WTC11 (cell line): ENCODE measurements at places on chromosomes 4 and X. TPM values are rescaled to one million over a fixed set of nuclear protein-coding genes. Genes with fewer than 3 reads are reported as not detected.
A peak's percentile ranks its signal among the peaks of the same experiment; 100 is the strongest.

CCSER1 gene
- total RNA-seq: 0.71 to 1.1 TPM (median 0.87 TPM) in 3 replicates

ATG4A gene
- 1.8 to 3.5 TPM (median 2.1 TPM) in 3 replicates for total RNA-seq

MND1 gene
- 35.9 to 36.7 TPM (median 36.0 TPM) in 3 replicates for total RNA-seq

WDR1 gene
- 288 to 306 TPM (median 288 TPM) in 3 replicates for total RNA-seq

PARM1 gene
- total RNA-seq: 3.5 to 6.3 TPM (median 4.1 TPM) in 3 replicates

USP51 gene
- total RNA-seq: 6.0 to 6.5 TPM (median 6.4 TPM) in 3 replicates

GRID2 gene
- total RNA-seq: 24.6 to 26.8 TPM (median 25.5 TPM) in 3 replicates

HAUS7 gene
- total RNA-seq: 46.5 to 52.9 TPM (median 52.2 TPM) in 3 replicates

NXF2B gene
- total RNA-seq: 0.11 to 0.31 TPM (median 0.18 TPM) in 3 replicates

ADGRG2 gene
- 6.0 to 8.2 TPM (median 6.1 TPM) in 3 replicates for total RNA-seq

DNA sequence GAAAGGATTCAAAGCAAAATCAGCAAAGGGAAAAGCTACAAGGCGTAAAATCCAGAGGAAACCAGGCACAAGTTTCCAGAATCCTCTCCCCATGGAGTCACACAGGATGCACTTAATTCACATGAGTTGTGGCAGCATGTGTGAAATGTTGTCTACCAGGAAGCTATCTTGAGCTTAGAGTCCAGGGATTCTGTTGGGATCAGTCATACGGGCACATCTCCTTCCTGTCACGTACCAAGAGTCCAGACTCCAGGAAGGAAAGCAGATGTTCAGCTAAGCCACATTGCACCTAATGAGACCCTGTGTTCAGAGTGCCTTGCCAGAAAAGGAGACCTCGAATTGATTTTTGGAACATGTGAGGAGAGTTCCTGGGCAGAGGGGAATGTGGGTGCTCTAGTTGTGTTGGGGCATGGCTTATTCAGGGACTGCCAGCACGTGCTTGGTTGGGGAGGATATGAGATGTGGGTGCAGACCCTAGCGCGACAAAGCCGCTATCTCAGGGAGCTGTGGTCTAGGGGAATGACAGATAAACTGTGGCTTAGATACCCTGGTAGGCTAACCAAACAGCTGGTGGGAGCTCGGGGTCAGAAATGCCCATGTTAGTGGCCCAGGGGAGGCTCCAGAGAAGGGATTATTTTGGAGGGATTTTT is 70.0 kb downstream of the EVC start:
- no peak for DNase-seq
- H3K27me3 ChIP-seq: no peaks in the 10 kb centered on the region; the same call in 1 of the 2 replicates
- H3K4me3 ChIP-seq: no peak overlapping the region
- peaks cover 31% of the 10 kb centered on the region for H3K36me3 ChIP-seq

DNA sequence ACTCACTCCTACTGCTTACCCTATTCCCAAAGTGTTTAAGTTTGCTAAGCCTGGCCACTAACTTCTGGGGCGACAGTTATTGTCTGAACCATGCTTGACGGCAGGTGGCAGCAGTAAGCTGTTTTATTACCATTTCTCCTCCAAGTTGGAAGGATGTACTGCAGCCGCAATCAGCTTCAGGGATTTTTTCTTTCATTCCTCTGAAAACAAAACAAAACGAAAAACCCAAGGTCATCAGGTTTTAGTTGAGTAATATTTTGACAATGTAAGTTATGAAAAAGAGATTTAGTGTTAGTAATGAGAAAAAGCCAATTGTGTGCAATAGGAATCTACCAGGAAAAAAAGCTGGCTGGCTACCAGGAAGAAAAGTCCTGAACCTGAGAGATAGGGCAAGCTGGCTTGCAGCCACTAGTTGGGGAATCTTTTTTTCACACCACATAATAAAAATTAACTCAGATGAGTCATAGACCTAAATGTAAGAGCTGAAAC is 13.2 kb upstream of the RAB9B start:
- H3K27me3 ChIP-seq: peaks cover 2% of the 10 kb centered on the region
- peak; percentile 69 for DNase-seq
- no peaks in the 10 kb centered on the region for H3K36me3 ChIP-seq
- no peak overlapping the region for H3K4me3 ChIP-seq
- H3K4me1 ChIP-seq: no peaks in the 10 kb centered on the region; the same call in 1 of the 2 replicates

DNA sequence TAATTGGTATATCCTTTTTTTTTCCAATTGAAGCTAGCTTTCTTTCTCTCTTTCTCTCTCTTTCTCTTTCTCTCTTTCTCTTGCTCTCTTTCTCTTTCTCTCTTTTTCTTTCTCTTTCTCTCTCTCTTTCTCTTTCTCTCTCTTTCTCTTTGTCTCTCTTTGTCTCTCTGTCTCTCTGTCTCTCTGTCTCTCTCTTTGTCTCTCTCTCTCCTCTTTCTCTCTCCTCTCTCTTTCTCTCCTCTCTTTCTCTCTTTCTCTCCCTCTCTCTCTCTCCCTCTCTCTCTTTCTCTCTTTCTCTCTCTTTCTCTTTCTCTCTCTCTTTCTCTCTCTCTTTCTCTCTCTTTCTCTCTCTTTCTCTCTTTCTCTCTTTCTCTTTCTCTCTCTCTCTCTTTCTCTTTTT is 66.6 kb downstream of the ASMT start:
- peaks cover 35% of the 10 kb centered on the region for H3K4me1 ChIP-seq
- H3K27me3 ChIP-seq: peaks cover 6% of the 10 kb centered on the region
- H3K4me3 ChIP-seq: no peak overlapping the region
- no peaks in the 10 kb centered on the region for H3K36me3 ChIP-seq
- no peak for DNase-seq

DNA sequence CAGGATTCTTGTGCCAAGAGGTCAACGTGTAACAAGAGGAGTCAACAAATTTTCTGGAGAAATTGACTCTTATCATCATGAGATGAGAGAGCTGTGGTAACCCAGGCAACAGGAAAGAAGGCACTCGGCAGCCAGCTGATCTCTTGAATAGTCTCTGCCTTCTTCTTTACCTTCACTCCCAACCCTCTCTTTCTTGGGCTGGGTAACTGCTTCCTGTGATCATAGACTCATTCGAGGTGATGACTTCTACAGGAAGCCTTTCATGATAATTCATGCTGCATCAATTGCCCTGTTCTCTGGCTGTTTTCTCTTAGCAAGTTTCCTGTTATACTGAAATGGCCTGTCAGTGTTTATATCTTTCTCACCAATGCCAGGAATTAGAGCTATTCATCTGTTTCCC is 70.8 kb upstream of the FSTL5 start:
- no peak overlapping the region for H3K4me3 ChIP-seq
- DNase-seq: no peak
- peaks cover 14% of the 10 kb centered on the region for H3K36me3 ChIP-seq
- H3K27me3 ChIP-seq: no peaks in the 10 kb centered on the region

DNA sequence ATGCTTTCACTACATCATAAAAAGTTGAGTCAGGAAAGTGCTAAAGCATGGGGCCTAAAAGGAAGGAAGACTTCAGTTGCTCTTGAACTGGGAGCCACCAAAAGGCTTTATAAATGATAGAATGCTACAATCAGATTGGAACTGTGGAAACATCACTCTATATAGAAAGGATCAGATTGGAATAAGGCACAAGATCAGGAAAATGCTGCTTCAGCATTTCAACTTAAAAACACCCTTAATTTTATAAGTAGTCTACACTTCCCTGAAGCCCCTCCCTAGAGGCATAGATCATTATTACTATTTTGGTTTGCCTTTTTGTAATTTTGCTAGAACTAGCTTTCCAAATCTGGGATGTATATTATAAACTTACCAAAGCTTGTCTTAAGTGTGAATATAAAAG is 170.7 kb downstream of the FANCB start:
- H3K4me3 ChIP-seq: no peak overlapping the region
- H3K27ac ChIP-seq: no peak overlapping the region
- no peaks in the 10 kb centered on the region for H3K4me1 ChIP-seq
- no peak for DNase-seq
- H3K36me3 ChIP-seq: no peaks in the 10 kb centered on the region
- no peaks in the 10 kb centered on the region for H3K27me3 ChIP-seq

- H3K27ac ChIP-seq: no peak overlapping the region
- H3K36me3 ChIP-seq: no peaks in the 10 kb centered on the region
- no peak overlapping the region for H3K4me3 ChIP-seq
Measured at GRCh38 chr4:99642725-99643489, 14.7 kb downstream of the C4orf54 start.

GRCh38 chr4:99879458-99879857 is 14.8 kb downstream of the LAMTOR3 start:
- H3K4me1 ChIP-seq: no peaks in the 10 kb centered on the region
- DNase-seq: no peak
- peaks cover 13% of the 10 kb centered on the region for H3K36me3 ChIP-seq

- H3K27me3 ChIP-seq: no peaks in the 10 kb centered on the region
- no peak overlapping the region for H3K27ac ChIP-seq
- H3K4me3 ChIP-seq: no peak overlapping the region
- no peak for DNase-seq
- no peaks in the 10 kb centered on the region for H3K36me3 ChIP-seq
- peaks cover 31% of the 10 kb centered on the region for H3K4me1 ChIP-seq
Measured at GRCh38 chrX:13868591-13868990, 51.7 kb upstream of the GPM6B start.

GRCh38 chrX:10554612-10555270 is 65.6 kb downstream of the MID1 start:
- H3K27ac ChIP-seq: no peak overlapping the region
- no peaks in the 10 kb centered on the region for H3K27me3 ChIP-seq
- peaks cover 37% of the 10 kb centered on the region for H3K4me1 ChIP-seq
- DNase-seq: no peak

DNA sequence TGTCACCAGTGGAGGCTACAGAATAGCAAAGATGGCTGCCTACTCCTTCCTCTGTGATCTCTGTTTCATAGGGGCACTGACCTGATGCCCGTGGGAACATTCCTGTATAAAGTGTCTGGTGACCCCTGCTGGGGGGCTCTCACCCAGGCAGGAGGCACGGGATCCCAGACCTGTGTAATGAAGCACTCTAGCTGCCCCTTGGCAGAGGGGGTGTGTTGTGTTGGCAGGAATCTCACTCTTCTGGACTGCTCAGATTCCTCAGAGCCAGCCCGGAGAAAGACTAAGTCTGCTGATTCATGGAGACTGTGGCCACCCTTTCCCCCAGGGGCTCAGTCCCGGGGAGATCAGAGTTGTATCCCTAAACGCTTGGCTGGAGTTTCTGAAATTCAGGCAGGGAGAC is 648.3 kb downstream of the SPRY1 start:
- no peaks in the 10 kb centered on the region; the same call in 1 of the 2 replicates for H3K27me3 ChIP-seq
- no peaks in the 10 kb centered on the region for H3K4me1 ChIP-seq
- 0 out of 2 replicates have a peak, but pooled peaks cover 2% of the 10 kb centered on the region for H3K36me3 ChIP-seq
- H3K27ac ChIP-seq: no peak overlapping the region
- peak; percentile 11 for DNase-seq

DNA sequence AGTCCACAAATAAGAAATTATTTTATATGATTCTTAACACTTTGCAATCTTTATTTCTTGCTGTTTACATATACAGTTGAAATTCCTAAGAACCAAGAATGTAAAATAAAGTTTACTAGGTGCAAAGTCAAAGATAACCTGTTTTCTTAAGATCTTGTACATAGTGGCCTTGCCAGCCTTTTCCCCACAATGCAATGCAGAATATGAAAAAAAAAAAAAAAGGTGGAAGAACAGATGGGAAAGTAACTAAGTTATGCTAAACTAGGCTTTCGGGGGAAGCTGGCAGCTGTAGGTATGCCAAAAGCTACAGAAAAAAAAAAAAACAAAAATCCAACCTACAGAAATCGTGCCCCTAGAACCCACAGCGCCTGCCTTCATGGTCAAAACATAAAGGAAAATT is 1588.4 kb downstream of the STIM2 start:
- no peak overlapping the region for H3K27ac ChIP-seq
- no peak for DNase-seq
- no peaks in the 10 kb centered on the region; the same call in 1 of the 2 replicates for H3K36me3 ChIP-seq
- no peak overlapping the region for H3K4me3 ChIP-seq

GRCh38 chr4:168795346-168795745 is 214.7 kb downstream of the CBR4 start:
- H3K4me1 ChIP-seq: peaks cover 6% of the 10 kb centered on the region
- DNase-seq: no peak
- H3K36me3 ChIP-seq: no peaks in the 10 kb centered on the region
- no peak overlapping the region for H3K27ac ChIP-seq
- H3K27me3 ChIP-seq: no peaks in the 10 kb centered on the region
- H3K4me3 ChIP-seq: no peak overlapping the region

GRCh38 chr4:4803216-4803911 is 56.1 kb upstream of the MSX1 start:
- H3K27me3 ChIP-seq: peaks cover 34% of the 10 kb centered on the region
- no peak overlapping the region for H3K27ac ChIP-seq
- H3K4me3 ChIP-seq: no peak overlapping the region
- no peaks in the 10 kb centered on the region for H3K4me1 ChIP-seq

DNA sequence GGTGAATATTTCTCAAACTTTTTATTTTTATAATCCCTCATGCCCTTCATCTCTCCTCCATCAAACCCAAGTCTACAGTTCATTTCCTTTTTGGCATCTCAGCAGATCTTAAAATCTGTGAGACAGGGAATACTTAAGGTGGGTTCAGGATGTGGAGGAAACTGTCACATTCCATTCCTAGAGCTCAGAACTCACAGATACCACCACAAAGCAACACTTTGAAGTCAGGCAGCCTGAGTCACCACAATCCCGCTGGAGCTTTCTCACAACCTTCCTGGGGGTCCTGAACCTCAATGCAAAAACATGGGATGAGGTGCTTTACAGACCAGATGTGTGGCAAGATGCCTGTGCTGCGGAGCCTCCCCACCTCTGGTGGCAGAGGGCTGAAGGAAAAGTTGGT is 63.2 kb downstream of the HHIP start:
- no peaks in the 10 kb centered on the region for H3K36me3 ChIP-seq
- H3K27ac ChIP-seq: no peak overlapping the region
- no peak overlapping the region for H3K4me3 ChIP-seq
- peaks cover 27% of the 10 kb centered on the region for H3K4me1 ChIP-seq
- no peak for DNase-seq
